ENCODE measurements at places on chromosomes 5 and 9.
A peak's percentile ranks its signal among the peaks of the same experiment; 100 is the strongest.

DNA sequence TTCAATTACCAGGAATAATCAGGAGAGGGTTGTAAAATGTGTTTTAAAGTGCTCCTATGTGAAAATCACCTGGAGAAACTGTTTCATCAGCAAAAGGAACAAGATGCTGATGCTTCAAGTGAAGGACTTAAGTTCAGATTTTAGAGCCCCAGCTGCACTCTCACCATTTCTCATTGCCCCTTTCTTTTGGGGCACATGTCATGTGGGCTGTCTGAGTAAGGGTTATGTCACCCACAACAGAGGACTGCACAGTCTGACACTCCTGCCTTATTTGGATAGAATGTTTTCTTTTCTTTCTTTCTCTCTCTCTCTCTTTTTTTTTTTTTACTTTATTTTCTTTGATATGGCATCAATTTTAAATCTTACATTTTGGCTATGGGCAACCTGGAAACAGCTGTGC, 204.1 kb upstream of the EFNA5 start:
- DNase-seq, result no peak

DNA sequence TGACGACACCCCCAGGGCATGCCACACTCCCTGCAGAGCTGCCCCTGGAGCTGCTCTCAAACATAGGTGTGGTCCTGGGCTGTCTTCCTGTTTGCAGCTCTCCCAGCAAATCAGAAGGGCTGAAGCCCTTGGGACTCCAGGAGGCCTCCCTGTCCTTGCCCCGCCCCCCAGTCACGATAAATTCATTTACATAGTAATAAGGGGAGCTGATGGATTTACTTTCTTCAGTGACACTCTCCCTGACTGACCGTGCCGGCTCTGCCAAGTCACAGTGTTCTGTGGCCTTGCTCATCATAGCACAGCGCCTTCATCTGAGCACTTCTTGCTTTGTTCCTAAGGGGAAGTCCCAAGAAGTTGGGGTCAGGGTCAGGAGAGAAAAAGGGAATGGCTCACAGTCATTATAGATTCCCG, 121.4 kb downstream of the ENC1 start:
- no peak for DNase-seq

GRCh38 chr9:115364991-115365390, 247.0 kb upstream of the TNC start:
- DNase-seq, result no peak

DNA sequence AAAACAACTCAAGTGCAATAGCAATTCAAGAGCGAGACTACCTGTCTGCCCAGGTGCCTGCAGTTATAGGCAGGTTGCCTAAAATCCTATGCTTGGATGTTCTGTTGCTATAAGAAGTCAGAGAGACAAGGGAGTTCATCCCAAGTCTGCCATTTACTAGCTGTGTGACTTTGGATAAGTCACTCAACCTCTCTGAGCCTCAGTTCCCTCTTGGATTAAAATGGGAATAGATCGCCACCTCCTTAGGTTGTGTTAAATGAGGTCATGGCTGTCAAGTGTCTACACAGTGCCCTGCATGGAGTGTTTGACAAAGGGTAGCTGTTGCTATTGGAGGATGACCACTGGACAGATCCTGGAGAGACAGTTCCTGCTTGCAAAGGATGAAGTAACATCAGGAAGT, 1.3 kb upstream of the ZBTB34 start:
- DNase-seq, result no peak

DNA sequence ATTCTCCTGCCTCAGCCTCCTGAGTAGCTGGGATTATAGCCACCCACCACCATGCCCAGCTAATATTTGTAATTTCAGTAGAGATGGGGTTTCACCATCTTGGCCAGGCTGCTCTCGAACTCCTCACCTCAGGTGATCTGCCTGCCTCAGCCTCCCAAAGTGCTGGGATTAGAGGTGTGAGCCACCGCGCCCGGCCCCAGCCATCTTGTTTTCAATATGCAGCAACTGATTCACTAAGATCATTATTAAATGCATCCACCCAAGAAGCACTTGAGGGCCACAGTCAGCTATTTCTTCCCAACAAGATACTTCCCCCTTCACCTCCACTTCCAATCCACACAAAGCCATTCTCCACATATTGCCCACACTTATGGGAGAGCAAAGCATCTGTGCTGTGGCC, 115.8 kb downstream of the BNC2 start:
- no peak for DNase-seq

DNA sequence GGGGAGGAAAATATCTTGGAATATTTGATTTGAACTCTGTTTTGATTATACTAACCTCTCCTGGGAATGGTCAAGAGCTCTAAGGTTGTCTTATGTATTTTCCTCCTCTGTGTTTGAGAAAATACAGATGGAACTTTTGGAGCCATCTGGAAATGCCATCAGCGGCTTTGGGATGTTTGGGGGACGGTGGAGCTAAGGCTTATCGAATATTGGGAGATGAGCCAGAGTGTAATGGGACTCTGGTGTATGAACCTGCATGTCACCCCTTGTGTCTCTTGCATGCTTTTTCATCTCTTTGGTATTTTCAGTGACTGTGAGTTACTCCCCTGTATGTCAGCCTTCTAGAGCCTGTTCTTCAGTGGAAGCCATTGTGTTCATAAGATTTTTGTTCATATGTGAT, 180.0 kb upstream of the OTULINL start:
- no peak for DNase-seq

GRCh38 chr5:145854651-145855258, 18.1 kb downstream of the GRXCR2 start:
- no peak for DNase-seq

DNA sequence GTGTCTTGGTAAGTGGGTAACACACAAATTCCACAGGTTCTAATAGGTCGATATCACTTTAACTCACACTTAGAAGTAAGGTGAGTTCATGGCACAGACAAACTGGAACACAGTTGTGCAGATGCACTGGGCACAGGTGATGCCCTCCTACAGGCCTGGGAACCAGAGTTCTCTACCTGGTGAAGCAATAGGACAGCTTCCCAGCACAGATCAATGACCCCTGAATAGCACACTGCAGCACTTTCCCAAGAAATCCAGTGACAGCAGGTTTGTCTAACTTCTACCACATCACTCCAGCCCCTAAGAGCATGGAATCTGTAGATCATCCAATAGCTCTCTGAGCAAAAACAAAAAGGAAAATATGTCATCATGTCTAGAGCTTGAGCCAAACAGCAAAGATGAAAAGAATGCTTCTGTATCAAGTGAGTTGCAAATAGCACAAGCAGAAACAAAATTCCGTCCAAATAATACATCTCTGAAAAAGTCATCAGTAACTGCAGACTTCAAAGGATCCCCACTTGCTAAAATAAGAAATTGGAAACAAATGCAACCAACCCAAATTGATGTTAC, 33.5 kb downstream of the MOCS2 start:
- DNase-seq, result no peak

- no peak for DNase-seq
Measured at GRCh38 chr9:37311938-37312708, 110.4 kb upstream of the GRHPR start.

GRCh38 chr5:150644058-150644457, 3.6 kb downstream of the SYNPO start:
- DNase-seq, result no peak

- DNase-seq, result no peak
Measured at GRCh38 chr9:90770182-90770738, 31.4 kb upstream of the SYK start.

DNA sequence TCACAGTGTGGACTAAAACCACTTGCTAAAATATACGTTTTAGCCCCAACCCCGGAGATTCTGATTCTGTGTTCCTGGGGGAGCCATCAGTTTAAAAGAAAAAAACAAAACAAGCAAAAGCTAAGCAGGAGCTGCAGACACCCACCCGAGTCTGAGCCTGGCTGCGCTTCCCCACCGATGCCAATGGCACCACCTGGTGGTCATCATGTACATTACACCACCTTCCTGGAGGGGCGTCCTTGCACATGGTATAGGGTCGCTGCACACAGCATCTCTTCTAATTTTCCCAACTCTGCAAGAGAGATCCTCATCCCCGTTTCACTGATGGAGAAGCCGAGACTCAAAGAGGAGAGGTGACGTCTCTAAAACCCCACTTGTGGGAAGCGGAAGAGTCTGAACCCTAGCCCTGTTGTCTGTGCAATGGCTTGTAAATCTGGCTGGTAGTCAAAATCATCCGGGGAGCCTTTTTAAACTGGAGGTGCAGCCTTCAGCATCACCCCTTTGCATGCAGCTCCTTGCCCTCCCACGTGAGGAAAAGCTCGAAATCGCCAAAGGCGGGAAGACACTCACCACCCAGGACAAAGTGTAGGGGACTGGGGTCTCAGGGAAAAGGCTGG, 23.1 kb upstream of the CNOT6 start:
- no peak for DNase-seq

DNA sequence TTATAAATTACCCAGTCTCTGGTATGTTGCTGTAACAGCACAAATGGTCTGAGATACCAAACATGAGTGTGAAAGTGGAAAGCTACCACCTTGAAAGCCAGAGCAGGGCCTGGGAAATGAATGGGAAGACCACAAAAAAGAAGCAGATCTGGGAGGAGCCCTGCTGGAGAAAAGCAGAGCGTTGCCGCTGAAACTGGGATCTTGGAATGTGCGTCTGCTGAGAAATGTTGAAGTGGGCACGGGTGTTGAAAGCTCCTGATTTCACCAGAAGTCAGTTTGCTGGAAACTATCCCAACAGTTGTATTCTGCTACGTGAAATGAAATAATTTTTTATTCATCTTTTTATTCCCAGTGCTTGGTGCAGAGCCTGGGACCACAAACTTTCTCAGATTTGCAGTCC, 40.0 kb downstream of the NUDT12 start:
- DNase-seq, result no peak

DNA sequence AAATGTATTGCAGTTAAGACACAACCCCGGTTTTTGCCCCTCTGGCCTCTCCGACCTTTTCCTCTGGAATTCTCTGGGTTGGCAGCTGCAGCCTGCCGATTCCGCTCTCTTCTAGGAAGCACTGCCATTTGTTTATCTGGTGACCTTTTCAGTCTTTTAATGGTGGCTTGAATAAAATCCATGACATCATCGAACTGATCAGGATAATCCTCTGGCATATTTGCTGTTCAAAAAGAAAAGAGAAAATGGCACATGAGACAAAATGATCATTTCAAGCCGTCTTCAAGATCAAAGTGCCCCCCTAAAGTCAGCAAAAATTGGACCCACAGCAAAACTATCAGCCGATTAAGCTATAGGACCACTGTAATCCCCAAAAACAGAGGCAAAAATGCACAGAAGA, 23.9 kb downstream of the GDNF start:
- DNase-seq, result no peak

- DNase-seq, result peak; percentile 31
Measured at GRCh38 chr9:35945341-35946018, 12.5 kb downstream of the OR2S2 start.

DNA sequence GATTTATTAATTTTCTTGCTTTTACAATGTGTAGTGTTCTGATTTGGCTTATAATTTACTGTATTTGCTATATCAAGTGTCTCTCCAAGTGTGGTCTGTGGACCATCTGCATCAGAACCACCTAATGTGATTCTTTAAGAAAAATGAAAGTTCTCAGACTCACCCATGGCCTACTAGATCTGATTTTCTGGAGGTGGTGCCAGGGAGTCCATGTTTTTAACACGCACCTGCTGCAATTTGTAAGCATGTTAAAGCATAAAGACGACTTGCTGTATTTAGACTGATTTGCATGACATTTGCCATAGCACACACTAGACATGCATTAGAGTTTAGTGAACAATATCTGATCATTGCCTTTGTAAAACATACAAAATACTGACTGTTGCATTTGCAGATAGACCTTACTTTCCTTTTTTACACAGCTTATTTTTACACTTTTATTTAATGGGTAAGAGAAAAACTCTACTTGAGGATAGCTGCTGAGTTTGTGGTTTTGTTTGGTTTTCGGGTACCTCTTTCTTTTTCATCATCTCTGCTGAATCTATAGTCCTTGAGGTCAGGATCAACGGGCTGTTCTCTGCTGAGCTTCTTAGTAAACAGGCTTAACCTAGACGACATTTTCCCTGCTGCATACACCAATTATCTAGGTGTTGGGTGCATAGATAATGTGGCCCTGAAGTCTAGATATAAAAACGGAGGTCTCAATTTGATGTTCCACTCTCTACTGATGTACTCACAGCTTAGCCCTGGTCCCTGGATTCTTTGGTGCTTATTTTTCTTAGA, 138.0 kb upstream of the ZNF366 start:
- no peak for DNase-seq

- no peak for DNase-seq
Measured at GRCh38 chr5:149603920-149604319, 22.6 kb downstream of the ARHGEF37 start.

DNA sequence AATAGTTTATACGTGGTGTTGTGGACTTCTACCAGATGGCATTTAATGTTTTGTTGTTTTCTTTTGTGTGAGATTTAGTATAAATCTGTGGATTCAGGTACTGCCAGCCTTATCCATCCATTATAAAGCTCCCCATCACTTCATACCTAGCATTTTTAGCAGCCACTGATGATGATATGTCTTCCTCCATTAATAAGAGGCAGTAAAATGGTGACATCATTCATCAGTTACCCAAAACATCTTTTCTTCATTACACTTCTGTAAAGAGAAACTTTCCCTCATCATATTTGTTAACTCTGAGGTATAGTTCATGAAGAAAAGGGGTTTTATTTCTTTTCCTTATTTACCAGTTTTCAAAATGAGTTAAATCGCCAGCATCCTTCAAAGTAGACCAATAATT, 19.4 kb downstream of the CHD1 start:
- DNase-seq, result no peak

DNA sequence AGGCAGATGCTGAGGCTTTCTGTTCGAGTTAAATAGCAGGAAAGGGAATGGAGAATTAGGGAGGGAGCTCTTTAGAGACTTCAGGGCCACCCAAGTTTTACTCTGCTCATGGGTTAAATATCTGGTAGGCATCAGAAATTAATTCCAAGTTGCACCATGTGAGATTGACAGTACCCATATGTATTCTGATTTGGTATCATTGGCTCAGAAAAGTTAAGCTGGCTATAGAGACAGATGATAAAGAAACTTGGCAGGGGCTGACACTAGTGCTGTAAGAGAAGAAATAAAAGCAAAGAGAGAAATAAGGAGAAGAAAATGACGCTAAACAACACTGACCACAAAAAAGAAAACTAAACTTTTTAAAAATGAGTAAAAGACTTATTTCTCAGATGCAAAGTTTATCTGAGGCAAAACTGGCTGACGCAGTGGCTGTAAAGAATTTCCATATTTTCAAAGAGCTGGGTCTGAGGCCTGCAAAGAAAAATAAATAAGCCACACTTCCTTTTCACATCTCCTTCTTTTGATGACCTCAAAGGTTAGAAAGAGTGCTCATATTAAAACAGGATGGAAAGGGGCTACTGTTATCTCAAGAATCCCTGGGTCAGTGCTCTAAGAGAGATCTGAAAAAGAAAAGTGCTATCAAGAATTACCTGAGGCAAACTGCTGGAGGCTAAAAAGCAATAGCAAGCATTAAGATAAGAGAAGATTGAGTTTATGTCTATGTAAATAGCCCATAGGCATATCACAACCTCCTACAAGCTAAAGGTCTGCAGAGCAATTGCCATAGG, 399.0 kb upstream of the MEF2C start:
- DNase-seq, result no peak

GRCh38 chr5:164671640-164672039, 1166.2 kb downstream of the MAT2B start:
- DNase-seq, result no peak

- no peak for DNase-seq
Measured at GRCh38 chr5:151134228-151134627, 23.4 kb downstream of the ANXA6 start.

GRCh38 chr5:154698763-154699162, 56.4 kb upstream of the LARP1 start:
- DNase-seq, result no peak

GRCh38 chr5:65100911-65101631, 332.3 kb downstream of the CWC27 start:
- DNase-seq, result no peak
